RWPE1 (cell line): ENCODE measurements at places on chromosomes 7 and 10.

- no peak for DNase-seq
These were observed 109.0 kb downstream of the INPP5A start for GRCh38 chr10:132646443-132647097.

GRCh38 chr7:157568770-157569584 lies 232.2 kb downstream of the DNAJB6 start:
- no peak for DNase-seq

DNA sequence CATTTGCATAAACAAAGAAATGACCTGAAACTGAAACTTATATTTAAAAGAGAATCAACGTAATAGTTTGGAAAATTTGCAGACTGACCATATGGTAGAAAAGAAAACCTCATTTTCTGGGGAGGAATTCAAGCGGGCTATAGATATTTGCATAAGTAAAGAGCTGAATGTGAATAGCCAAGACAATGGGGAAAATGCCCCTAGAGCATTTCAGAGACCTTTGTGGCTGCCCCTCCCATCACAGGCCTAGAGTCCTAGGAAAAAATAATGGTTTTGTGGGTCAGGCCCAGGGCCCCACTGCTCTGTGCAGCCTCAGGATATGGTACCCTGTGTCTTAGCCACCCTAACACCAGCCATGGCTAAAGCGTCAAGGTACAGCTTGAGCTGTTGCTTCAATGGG lies 480.6 kb upstream of the MBL2 start:
- no peak for DNase-seq

DNA sequence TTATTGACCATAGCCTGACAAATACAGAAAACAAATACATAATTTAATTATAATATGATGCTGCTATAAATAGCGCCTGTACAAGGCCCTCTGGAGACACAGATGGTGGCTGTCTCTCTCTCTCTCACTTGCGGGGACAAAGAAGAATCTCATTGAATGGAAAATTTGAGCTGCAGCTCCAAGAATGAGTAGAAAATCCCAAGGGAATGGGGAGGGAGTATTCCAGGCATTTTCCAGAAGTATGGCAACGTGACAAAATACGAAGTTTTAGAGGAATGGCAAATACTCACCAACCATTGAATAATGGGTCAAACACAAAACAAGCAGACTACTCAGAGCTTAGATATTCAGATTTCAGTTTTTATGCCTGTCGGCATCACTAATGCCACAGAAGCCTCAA lies 179.9 kb downstream of the NRP1 start:
- no peak for DNase-seq

- DNase-seq, result peak; percentile 66
These were observed 6.4 kb upstream of the TNRC18 start for GRCh38 chr7:5429857-5430611.

DNA sequence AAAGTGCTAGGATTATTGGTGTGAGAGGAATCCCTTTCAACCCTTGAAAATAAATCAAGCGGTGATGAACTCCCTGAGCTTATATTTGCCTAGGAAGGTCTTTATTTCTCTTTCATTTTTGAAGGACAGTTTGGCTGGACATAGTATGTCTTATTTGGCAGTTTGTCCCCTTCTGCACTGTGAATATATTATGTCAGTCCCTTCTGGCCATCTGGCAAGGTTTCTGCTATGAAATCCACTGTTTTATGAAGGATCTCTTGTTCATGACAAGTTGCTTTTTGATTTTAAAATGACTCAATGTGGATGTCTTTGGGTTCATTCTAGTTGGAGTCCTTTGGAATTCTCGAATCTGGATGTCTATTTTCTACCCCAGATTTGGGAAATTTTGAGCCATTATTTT lies 21.7 kb upstream of the MCM10 start:
- no peak for DNase-seq

DNA sequence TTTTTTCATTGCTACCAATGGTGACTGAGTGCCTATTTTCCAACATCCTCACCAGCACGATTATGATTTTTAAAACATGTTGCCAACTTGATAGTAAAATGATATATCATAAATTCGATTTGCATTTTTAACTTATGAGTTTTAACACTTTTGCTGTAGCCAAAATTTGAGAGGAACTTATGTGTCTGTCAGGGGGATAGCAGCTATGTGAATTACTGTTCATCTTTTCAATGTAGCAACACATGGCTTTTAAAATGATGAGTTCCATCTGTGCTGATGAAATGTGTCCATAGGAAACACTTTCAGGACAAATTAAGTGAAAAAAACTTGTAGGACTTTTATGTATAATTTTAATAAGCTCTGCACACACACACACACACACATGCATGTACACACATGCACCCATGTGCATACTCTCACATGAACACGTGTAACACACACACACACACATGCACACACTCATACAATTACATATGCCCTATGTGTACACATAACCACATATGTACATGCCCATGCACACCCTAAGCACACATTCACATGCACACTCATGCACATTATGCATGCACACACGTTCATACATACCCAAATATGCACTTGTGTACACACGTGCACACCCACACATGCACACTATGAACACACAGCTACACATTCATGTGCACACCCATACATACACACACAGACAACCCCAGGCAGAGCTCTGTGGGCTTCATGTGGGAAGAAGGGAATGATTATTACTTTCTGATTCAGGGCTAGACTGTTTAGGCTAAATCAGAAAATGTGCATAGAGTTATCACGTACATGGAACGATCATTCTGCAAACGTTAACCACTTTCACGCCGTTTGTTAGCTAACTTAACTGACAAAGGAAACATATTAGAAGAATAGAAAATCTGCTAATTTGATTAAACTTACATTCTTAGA lies 68.9 kb downstream of the C10orf143 start:
- no peak for DNase-seq

DNA sequence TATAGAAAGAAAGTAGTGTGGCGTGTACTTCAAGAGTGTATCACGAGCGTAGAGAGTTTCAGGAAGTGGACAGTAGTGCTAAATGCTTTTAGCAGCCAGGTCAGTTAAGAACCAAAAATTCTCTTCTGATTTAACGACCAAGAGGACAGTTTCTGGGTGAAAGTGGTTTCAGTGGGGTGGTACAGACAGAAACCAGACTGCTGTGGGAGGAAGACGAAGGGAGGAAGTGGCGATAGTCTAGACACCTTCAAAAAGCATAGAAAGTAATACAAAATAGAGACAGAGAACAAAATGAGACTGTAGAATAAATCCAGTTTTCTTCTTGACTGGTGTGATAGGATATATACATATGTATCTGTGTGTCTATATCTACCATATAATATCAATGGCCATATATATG lies 93.5 kb downstream of the MBL2 start:
- no peak for DNase-seq

GRCh38 chr10:94180576-94180975 lies 182.2 kb downstream of the NOC3L start:
- DNase-seq, result no peak

DNA sequence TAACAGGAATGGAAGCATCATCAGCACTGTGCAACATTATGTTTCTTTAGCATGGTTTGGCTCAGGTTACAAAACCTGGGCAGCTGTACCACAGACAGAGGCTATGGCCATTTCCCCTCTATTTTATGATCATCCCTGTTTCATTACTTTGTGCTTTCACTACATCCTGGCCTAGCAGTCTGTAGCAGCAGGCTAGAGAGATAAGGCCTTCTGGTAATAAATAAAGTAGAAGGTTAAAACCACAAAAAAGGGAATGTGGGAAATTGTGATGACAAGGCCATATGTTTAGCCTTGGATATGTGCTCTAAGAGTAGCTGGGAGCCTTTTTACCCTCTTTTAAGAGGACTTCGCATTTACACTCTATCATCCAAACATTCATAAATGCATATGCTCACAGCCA lies 266.2 kb upstream of the PHF14 start:
- no peak for DNase-seq

DNA sequence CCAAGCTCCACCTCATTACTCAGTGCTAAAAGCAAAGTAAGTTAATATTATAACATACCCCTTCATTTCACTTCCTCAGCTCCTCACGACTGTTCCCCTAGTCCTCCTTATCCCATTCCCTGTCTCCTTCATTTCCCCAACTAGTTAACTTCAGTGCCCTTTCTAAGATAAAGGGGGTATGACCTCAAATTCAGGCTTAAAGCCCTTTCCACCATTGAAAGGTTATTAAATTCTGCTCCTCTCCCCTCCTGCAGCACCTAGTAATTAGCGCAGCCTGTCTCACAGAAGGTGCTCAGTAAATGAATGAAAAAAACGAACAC lies 1.0 kb downstream of the CRPPA start:
- no peak for DNase-seq

- DNase-seq, result no peak
These were observed 253.1 kb upstream of the MTPN start for GRCh38 chr7:136230210-136230609.

GRCh38 chr7:55568613-55569268 lies 3.6 kb downstream of the VOPP1 start:
- DNase-seq, result no peak

- DNase-seq, result no peak
These were observed 193.0 kb downstream of the PCDH15 start for GRCh38 chr10:54607983-54608382.

DNA sequence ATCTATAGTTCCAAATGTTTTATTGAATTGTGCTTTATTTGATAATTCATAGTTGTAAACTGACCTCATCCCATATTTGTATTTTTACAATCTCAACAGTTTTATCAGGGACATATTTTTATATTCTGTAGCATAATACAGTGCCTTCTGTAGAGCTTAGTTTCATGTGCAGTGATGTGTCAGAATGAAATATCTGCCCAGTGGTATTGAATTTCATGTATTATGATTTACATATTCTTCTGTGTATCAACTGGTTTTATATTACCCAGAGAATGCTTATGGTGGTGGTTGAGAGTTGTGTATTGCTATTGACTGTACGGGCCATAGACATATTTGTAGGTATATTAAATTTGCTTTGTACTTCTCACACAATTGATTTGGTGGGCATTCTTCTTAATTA lies 89.9 kb downstream of the KAT6B start:
- no peak for DNase-seq

DNA sequence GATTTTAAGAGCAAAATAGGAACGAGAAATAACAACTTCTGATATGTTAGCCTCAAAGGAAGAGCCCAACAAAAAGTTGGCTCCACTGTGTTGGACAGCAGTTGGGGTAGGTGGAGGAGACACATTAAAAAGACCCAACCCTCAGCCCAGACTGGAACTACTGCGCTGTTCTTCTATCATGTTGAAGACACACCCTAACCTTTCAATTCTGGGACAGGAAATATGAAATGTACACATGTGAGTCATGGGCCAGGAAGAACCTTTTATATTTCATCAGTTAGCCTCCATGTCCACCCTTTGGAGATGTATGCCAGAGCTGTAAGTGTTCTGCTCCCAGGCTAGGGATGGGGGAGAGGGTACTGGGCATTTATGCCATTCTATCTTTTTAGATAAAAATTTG lies 22.1 kb downstream of the CLDN12 start:
- peak; percentile 42 for DNase-seq

DNA sequence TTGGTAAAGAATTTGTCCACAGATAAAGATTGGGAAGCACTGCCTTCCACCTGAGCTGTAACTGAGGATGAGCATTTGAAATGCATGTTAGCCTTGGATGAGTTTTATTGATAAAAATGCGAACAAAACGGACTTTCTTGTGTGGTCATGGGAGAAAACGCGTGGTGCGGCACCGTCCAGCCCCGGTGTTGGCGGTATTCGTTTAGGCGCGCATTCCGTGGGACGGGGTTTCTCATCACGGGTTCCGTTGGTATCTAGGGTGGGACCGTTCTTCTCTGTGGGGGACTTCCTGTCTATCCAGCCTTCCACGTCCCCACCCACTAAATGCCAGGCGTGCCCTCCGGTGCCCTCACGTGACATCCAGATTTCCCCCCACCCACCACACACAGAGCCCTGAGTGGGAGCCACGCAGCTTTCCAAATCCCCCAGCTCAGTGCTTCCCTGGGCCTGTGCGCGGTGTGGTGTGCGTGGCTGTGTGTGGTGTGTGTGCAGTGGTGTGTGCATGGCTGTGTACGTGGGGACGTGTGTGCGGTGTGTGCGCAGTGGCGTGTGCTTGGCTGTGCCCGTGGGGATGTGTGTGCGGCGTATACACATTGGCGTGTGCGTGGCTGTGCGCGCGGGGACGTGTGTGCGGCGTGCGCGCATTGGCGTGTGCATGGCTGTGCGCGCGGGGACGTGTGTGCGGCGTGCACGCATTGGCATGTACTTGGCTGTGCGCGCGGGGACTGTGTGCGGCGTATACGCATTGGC lies 18.1 kb downstream of the IQCE start:
- no peak for DNase-seq

- DNase-seq, result no peak
These were observed 649.3 kb downstream of the POM121L12 start for GRCh38 chr7:53684693-53685092.

DNA sequence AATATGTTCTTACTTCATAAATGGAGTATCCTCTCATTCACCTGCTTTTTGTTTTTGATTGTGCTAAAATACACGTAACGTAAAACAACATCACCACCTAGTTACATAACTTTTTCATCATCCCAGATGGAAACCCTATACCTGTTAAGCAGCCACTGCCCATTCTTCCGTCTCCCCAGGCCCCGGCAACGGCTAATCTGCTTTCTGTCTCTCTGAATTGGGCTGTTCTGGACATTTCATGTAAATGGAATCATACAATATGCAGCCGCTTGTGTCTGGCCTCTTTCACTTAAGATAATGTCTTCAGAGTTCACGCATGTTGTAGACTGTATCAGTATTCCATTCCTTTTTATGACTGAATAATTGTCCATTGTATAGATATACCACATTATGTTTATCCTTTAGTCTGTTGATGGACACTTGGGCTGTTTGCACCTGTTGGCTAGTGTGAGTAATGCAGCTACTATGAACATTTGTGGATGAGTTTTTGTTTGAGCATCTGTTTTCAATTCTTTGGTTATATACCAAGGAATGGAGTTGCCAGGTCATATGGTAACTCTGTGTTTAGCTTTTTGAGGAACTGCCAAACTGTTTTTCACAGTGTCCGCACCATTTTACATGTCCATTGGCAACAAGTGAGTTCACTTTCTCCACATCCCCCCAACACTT lies 14.1 kb upstream of the SUN1 start:
- no peak for DNase-seq

- DNase-seq, result no peak
These were observed 19.6 kb upstream of the PAPSS2 start for GRCh38 chr10:87640043-87640442.

- no peak for DNase-seq
These were observed 278.1 kb downstream of the TCERG1L start for GRCh38 chr10:131033166-131034085.

- no peak for DNase-seq
These were observed 82.0 kb downstream of the TMEM168 start for GRCh38 chr7:112708236-112708635.

DNA sequence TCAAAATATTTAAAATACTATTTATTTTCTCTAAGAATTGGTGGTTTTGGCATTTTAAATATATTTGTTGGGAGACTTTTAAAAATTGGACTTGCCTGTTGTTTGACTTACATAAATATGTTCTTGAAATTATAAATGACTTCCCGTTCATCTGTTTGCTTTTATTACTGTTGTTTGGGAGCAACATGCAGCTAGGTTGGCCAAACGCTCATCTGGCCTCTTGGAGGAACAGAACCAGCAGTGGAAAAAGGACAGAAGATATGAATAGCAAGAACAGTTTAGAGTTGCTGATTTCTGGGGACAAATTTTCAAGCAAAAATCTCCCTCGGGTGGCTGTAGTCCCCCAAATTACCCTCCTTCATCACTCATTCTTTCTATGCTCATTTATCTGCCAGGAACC lies 41.6 kb downstream of the PLXDC2 start:
- no peak for DNase-seq

- DNase-seq, result no peak
These were observed 9.3 kb upstream of the CLEC5A start for GRCh38 chr7:141956084-141956483.

GRCh38 chr10:5033061-5033778 lies 29.6 kb upstream of the AKR1C2 start:
- peak; percentile 83 for DNase-seq
